ENCODE measurements at places on chromosomes 4 and X.

GRCh38 chr4:78363031-78363570, 188.5 kb upstream of the ANXA3 start:
- DNase-seq = no peak

DNA sequence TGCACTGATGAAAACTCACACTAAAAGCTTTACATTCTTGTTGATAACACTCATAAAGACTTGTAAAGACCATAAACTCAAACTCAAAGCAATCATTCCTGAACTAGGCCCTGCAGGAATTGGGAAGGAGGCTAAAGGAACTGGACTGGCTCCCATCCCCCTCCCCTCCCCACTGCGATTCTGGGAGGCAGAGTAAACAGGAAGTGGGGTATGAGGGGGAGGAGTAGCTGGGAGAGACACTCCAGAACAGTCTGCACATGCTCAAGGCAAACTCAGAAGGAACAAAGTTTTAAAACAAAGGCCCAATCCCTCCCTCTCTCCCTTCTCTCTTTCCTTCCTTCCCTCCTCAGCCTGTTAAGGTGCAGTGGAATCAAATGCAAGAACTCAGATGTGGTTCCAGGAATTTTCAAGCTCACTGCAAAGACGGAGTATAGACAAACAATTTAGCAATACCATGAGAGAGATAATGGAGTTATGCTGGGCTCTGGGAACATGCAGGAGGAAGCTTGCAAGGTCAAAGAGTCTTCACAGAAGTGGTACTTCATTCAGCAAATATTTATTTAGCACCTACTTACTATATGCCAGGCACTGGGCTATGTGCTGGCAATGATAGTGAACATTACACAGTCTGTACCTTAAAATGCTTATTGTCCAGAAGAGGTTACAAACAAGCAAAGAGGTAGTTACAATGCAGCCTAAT, 15.9 kb downstream of the MID1IP1 start:
- no peak for DNase-seq

- no peak for DNase-seq
Measured at GRCh38 chr4:2497324-2497723, 28.4 kb downstream of the RNF4 start.

GRCh38 chr4:125527681-125528080, 212.9 kb downstream of the FAT4 start:
- DNase-seq = no peak

- no peak for DNase-seq
Measured at GRCh38 chr4:30768277-30768676, 48.1 kb downstream of the PCDH7 start.

- DNase-seq = no peak
Measured at GRCh38 chr4:182552948-182553347, 309.7 kb downstream of the TENM3 start.

- DNase-seq = no peak
Measured at GRCh38 chr4:86032476-86033022, 327.3 kb downstream of the MAPK10 start.

GRCh38 chr4:21097026-21097425, 396.8 kb downstream of the PACRGL start:
- DNase-seq = no peak

DNA sequence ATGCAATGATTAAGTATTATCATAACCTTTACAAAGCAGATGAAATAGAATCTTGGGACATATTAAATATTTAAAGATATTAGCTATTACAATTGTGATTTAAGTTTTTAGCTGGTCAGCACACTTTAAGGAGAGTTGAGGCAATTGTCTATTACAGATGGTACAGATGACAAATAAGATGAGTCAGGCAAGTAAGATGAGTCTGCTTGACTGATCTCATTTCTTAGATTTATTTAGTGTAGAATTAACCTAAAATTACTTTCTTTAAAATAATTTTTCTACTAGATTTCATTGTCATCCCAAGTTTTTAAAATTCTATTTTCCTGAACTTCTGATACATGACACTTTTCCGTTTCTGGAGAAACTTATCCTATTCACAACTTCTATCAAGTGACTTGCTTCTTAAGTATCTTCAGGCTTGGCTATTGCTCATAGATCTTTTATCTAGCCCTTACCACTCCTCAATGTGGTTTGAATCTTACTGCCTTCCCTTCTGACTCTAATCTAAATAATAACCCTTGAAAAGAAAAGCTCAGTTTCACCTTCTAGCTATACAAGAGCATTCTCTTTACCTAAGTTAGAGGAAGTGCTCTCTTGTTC, 32.9 kb downstream of the CXCL1 start:
- no peak for DNase-seq

- no peak for DNase-seq
Measured at GRCh38 chrX:1051421-1051820, 161.0 kb downstream of the CRLF2 start.

GRCh38 chr4:107792711-107793110, 32.0 kb upstream of the SGMS2 start:
- no peak for DNase-seq

DNA sequence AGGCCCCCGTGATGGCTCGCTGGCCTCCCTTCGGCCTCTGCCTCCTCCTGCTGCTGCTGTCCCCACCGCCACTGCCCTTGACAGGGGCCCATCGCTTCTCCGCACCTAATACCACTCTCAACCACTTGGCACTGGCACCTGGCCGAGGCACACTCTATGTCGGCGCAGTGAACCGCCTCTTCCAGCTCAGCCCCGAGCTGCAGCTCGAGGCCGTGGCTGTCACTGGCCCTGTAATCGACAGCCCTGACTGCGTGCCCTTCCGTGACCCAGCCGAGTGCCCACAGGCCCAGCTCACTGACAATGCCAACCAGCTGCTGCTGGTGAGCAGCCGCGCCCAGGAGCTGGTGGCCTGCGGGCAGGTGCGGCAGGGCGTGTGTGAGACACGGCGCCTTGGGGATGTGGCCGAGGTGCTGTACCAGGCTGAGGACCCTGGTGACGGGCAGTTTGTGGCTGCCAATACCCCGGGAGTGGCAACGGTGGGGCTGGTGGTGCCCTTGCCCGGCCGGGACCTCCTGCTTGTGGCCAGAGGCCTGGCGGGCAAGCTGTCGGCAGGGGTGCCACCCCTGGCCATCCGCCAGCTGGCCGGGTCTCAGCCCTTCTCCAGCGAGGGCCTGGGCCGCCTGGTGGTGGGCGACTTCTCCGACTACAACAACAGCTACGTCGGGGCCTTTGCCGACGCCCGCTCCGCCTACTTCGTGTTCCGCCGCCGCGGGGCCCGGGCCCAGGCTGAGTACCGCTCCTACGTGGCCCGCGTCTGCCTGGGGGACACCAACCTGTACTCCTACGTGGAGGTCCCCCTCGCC, 3.0 kb downstream of the PLXNB3 start:
- no peak for DNase-seq

- DNase-seq = no peak
Measured at GRCh38 chr4:168743131-168743530, 246.3 kb downstream of the PALLD start.

GRCh38 chr4:167906851-167907250, 185.5 kb upstream of the ANXA10 start:
- no peak for DNase-seq

- DNase-seq = no peak
Measured at GRCh38 chr4:78742300-78742699, 33.9 kb upstream of the BMP2K start.

- no peak for DNase-seq
Measured at GRCh38 chr4:103498161-103499070, 221.4 kb downstream of the TACR3 start.

- DNase-seq = no peak
Measured at GRCh38 chr4:182806259-182807252, 110.6 kb downstream of the DCTD start.

- no peak for DNase-seq
Measured at GRCh38 chrX:17854531-17854930, 6.6 kb downstream of the RAI2 start.

- DNase-seq = no peak
Measured at GRCh38 chr4:171719691-171720090, 93.5 kb upstream of the GALNTL6 start.

- DNase-seq = no peak
Measured at GRCh38 chrX:125293850-125294780, 25.6 kb upstream of the TEX13C start.

GRCh38 chr4:147994491-147995385, 262.9 kb downstream of the ARHGAP10 start:
- no peak for DNase-seq

DNA sequence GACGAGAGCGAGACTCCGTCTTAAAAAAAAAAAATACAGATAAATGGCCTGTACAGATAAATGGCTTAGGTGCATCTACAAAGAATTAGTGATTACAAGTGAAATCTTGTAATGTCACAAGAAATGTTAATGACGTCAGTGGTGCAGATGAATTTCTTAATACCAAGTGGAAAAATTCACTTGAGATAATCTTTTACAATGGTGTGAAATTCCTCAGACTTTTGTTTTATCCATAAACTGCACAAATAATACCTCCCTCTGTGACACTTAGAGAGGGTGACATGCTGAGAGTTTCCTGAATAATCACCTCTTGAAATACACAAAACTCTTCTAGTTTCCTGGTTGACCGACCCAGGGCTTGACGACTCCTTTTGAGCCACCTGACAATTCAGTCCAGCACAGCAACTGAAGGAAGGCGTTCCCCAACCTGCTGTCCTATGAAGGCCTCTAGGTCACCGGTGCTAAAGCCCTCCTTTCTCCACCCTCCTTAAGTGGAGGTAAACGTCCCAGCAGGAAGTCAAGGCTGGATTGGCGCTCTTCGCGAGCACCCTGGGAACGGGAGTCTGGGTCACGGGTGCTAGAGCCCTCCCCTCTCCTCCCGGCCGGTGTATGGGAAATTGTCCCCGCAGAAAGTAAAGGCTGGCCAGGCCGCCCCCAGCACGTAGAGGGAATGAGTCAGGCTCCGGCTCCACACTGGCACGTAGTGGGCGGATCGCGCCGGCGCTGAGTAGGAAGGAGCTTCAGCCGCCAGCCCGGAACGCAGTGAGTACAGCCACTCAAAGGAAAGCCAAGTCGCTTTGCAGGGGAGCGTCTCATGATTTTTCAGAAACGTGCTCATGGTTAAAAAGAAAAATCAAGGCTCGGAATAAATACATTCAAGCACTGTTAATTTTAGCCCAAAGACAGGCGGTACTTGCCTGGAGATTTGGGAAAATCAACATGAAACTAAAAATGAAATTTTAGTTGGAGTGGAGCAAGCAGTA, at the start of gene TMEM144:
Gene TMEM144, plus strand, starts transcription at position 662 of the 983 bp plus-strand sequence. CDS start 2,182 bp downstream, outside the sequence.
- DNase-seq = no peak

DNA sequence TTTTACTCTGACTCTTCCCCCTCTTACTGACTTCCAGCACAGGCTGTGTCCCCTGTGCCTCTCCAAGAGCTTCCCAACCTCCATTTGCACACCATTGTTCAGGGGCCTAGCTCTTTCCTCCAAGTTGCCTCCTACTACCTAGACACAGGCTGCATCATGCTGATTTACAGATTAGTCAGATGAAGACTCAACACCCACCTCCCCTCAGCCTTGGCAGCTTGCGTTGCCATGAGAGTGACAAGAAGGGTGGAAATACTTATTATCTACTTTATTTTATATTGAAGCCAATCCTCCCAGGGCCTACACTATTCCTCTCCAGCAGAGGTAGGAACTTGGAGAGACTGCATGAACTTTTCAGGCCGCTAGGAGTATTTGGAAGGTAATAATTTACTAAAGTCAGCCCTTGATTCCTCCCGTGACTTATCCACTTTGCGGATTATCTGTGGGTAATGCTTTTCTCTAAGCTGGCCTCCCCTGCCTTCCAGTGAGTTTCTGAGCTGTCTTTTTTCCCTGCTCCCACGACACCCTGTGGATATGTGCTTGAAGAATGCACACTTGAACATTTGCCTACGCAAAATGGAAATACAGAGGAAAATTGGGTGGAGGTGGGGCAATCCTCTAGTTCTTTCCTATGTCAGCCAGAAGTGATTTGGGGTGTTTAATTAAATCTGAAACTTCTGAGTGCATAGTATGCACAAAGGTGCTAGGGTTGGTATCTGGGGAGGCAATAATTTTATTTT, 74.1 kb upstream of the TMEM164 start:
- DNase-seq = no peak

- no peak for DNase-seq
Measured at GRCh38 chr4:13535708-13536361, 8.5 kb downstream of the NKX3-2 start.

GRCh38 chrX:104282166-104282725, 27.5 kb upstream of the ESX1 start:
- DNase-seq = no peak

- no peak for DNase-seq
Measured at GRCh38 chr4:150971901-150972300, 43.2 kb downstream of the LRBA start.

GRCh38 chr4:17155486-17155885, 257.0 kb upstream of the LDB2 start:
- DNase-seq = no peak

GRCh38 chrX:22300130-22300529, 27.4 kb downstream of the CBLL2 start:
- DNase-seq = peak; percentile 62

- DNase-seq = no peak
Measured at GRCh38 chrX:19855700-19856381, 31.6 kb downstream of the SH3KBP1 start.

- DNase-seq = no peak
Measured at GRCh38 chr4:141642063-141642462, 5.7 kb downstream of the IL15 start.

DNA sequence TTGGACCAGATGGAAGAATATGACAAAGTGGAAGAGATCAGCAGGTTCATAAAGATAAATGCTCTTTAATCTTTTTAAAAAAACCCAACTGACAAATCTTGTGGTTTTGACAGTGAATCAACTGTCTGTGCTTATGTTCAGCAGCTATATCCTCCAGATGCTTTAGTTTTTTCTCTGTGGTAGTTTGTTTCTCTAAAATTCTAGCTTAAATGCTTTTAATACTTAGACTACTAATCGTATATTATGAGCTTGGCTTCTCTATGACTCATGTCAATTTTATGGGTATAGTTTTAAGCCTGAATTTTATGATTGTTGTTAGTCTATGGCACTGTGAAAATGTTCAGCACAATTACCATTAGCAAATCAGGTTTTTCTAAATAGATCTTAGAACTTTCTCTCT, 12.9 kb downstream of the HHIP start:
- DNase-seq = no peak

GRCh38 chrX:132612821-132613564, 124.2 kb upstream of the MBNL3 start:
- no peak for DNase-seq

DNA sequence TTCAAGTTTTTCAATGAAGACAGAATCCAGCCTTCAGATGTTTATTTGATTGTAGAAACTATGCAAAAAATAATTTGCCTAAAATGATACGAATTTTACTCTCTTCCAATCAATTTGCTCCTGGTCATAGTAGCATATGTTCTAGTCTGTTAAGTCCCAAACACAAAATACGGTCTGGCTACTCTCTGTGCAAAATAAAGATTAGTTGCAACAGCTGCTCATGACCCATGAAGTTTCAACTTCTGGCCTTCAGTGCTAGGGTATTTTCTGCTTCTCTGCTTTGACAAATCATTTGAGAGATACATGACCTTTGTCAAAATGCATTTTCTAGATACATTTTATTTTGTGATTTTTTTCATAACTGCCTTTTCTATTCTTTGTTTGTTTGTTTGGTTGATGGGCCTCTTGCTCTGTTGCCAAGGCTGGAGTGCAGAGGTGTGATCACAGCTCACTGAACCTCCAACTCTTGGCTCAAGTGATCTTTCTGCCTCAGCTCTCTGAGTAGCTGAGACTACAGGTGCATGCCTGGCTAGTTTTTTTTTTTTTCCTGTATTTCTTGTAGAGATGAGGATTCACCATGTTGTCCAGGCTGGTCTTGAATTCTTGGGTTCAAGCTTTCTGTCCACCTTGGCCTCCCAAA, 55.2 kb downstream of the TACR3 start:
- DNase-seq = no peak

GRCh38 chr4:3518511-3518880, 13.7 kb downstream of the LRPAP1 start:
- DNase-seq = no peak

GRCh38 chr4:52910115-52910514, 48.0 kb downstream of the RASL11B start:
- DNase-seq = no peak
